ENCODE measurements at places on chromosomes 12 and 14.

DNA sequence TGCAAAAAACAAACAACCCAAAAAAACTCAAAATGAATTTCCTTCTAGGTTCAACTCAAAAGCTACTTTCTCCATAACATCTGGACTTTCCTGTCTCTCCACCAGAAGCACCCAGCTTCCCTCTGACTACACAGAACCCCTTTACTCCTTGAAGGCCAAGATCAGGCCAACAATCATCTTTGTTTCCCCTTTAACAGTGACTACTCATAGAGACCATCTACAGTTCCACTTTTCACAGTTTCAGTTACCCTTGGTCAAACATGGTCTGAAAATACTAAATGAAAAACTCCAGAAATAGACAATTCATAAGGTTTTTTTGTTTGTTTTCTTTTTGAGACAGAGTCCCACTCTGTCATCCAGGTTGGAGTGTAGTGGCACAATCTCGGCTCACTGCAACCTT is 11.8 kb downstream of the GCH1 start:
- H3K4me1 ChIP-seq = peaks cover 10% of the 10 kb centered on the region
- no peaks in the 10 kb centered on the region for H3K36me3 ChIP-seq
- H3K4me3 ChIP-seq = no peak overlapping the region
- no peak for DNase-seq
- H3K27ac ChIP-seq = no peak overlapping the region

DNA sequence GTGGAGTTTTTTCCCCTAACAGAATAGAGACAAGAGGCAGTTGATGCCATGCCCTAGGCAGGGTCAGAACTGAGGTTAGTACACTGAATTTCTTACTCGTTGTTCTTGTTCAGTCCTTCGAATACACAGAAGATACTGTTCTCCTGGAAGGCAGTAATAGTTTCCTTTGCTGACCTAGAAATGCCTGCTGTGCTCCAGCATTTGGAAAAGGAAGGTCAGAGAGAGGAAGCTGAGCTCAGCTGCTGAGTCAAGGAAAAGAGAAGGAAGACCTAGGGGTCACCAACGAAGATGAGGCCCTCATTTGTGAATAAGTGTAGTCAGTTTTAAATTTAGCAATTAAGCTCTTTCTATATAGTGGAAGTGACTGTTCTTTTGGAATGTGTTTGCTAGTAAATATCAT is 100.1 kb downstream of the CRADD start:
- H3K27me3 ChIP-seq = no peaks in the 10 kb centered on the region
- H3K27ac ChIP-seq = peak overlapping the region; percentile 75
- no peak overlapping the region for H3K4me3 ChIP-seq
- peaks cover 13% of the 10 kb centered on the region for H3K4me1 ChIP-seq
- no peaks in the 10 kb centered on the region for H3K36me3 ChIP-seq

- H3K4me1 ChIP-seq = peaks cover 17% of the 10 kb centered on the region
- H3K36me3 ChIP-seq = no peaks in the 10 kb centered on the region
- peak overlapping the region; percentile 32 for H3K4me3 ChIP-seq
- peak overlapping the region; percentile 43 for H3K27ac ChIP-seq
These were observed 36.4 kb upstream of the STON2 start for GRCh38 chr14:81436296-81437138.

DNA sequence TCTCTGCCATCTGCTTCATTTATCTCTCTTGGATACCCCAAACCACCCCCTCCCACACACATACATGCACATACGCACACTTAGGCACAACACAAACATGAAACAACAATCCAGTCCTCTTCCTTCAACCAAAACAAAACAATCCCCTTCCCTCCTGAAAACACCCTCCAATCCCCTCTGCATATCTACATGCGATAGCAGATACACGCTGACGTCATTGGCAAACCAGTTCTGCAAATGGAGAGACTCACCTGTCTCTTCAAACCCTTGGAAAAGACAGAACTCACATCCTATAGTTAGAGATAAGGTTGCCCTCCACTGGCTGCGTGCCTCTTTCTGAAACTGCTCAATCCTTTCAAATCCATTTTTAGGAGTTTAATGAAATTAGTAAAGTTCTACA is 37.2 kb upstream of the RMST start:
- no peak overlapping the region for H3K4me3 ChIP-seq
- H3K36me3 ChIP-seq = no peaks in the 10 kb centered on the region
- no peak overlapping the region for H3K27ac ChIP-seq

- H3K27ac ChIP-seq = no peak overlapping the region
- H3K4me3 ChIP-seq = no peak overlapping the region
- no peaks in the 10 kb centered on the region for H3K27me3 ChIP-seq
- no peaks in the 10 kb centered on the region for H3K36me3 ChIP-seq
- H3K4me1 ChIP-seq = no peaks in the 10 kb centered on the region
- peak; percentile 21 for DNase-seq
These were observed 1089.1 kb downstream of the SLC6A15 start for GRCh38 chr12:83823386-83824045.

DNA sequence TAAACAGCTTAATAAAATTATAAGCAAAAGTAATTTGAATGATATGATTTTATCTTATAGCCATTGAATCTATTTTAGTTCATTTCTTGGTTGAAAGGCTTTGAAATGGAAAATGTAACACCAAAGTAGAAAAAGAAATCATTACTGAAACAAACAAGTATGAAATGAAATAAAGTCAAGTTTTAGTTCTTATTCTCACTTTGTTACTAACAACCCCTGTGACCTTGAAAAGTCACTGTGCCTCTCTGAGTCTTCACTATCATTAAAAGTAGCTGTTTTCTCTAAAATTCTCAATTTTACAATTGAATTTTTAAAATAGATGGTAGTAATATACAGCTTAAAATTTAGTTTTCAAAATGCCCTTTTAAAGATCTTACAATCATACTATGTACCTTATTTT is 32.4 kb upstream of the SLC17A8 start:
- H3K27me3 ChIP-seq = no peaks in the 10 kb centered on the region
- H3K4me3 ChIP-seq = no peak overlapping the region
- DNase-seq = no peak
- no peak overlapping the region for H3K27ac ChIP-seq

DNA sequence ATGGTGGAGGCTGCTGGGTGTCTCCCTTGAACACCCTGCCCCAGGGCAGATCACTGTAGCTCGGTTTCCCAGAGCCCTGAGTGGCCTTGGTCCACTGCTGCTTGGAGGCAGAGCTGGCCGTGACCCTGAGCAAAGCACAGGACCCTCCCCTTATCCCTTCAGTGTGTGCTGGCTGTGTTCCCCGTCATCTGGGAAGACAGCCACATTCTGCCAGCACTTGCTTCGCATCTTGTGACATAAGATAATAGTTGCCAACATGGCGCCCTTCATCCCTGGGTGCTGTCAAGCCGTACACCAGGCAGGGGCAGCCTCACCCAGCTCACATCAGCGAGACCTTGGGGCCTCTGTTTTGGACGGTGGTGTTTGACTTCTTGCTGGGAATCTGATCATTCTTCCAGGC is 12.1 kb upstream of the ALDH2 start:
- no peak overlapping the region for H3K27ac ChIP-seq
- H3K36me3 ChIP-seq = no peaks in the 10 kb centered on the region
- DNase-seq = no peak
- no peaks in the 10 kb centered on the region for H3K27me3 ChIP-seq
- H3K4me1 ChIP-seq = peaks cover 9% of the 10 kb centered on the region

- H3K4me1 ChIP-seq = peaks cover 25% of the 10 kb centered on the region
- H3K27ac ChIP-seq = peak overlapping the region; percentile 92
- H3K27me3 ChIP-seq = no peaks in the 10 kb centered on the region
- H3K4me3 ChIP-seq = peak overlapping the region; percentile 96
- no peaks in the 10 kb centered on the region for H3K36me3 ChIP-seq
These were observed 629 bp downstream of the LETMD1 start for GRCh38 chr12:51048661-51049251.

- no peak overlapping the region for H3K4me3 ChIP-seq
- DNase-seq = no peak
- H3K36me3 ChIP-seq = no peaks in the 10 kb centered on the region
- no peak overlapping the region for H3K27ac ChIP-seq
- no peaks in the 10 kb centered on the region for H3K27me3 ChIP-seq
- no peaks in the 10 kb centered on the region for H3K4me1 ChIP-seq
These were observed 322.0 kb downstream of the AACS start for GRCh38 chr12:125387206-125387605.

DNA sequence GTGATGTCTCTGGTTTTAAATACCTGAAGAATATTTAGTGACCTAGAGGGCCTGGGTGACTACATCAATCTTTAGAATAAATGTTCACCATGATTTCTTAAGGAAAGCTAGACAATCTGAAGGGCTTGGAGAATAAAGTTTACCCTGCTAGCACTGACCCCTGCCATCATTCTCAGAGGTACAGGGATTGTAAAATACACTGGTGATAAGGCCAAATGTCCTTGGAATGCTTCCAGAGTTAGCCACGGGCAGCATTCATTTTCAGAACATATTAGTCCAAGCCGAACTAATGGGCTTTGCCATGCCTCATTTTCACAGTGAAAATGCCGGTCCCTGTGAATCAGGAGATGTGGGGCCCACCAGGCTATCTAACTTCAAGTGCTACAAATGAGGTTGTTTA is 1381.7 kb upstream of the SEL1L start:
- no peak overlapping the region for H3K27ac ChIP-seq
- no peak for DNase-seq
- no peaks in the 10 kb centered on the region for H3K27me3 ChIP-seq
- no peaks in the 10 kb centered on the region for H3K36me3 ChIP-seq
- no peak overlapping the region for H3K4me3 ChIP-seq
- no peaks in the 10 kb centered on the region for H3K4me1 ChIP-seq

DNA sequence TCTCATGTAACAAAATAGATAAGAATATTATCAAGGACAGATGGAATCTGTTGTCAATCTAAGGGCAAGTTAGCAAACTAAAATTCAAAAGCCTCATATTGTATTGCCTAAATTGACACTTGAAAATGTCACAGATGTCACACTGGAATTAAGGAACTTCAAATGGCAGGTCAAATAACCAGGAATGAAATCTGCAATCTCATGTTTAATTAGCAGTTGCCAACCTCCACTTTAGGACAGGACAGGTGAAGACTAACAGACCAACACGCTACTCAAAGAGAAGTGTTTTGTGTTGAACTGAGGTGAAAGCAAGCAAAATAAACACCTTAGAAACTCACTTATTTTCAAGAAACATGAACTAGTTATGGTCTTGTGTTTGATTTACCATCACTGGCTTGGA is 11.1 kb downstream of the KIF21A start:
- DNase-seq = no peak
- H3K27me3 ChIP-seq = no peaks in the 10 kb centered on the region
- no peaks in the 10 kb centered on the region for H3K36me3 ChIP-seq
- H3K4me3 ChIP-seq = no peak overlapping the region

DNA sequence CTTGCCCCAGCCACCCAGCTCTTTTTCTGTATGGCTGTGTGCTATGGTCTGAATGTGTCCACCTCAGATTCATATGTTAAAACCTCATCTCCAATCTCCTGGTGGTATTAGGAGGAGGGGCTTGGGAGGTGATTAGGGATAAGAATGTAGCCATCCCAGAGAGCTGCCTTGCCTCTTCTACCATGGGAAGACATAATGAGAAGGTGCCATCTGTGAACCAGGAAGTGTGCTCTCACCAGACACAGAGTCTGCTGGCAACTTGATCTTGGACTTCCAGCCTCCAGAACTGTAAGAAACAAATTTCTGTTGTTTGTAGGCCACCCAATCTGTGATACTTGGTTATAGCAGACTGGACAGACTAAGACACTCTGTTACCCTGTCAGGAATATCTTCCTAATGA is 22.8 kb upstream of the JPH4 start:
- no peak for DNase-seq
- no peaks in the 10 kb centered on the region for H3K4me1 ChIP-seq
- H3K36me3 ChIP-seq = no peaks in the 10 kb centered on the region
- H3K27me3 ChIP-seq = no peaks in the 10 kb centered on the region
- no peak overlapping the region for H3K27ac ChIP-seq
- H3K4me3 ChIP-seq = no peak overlapping the region

GRCh38 chr12:111221062-111222026 is 147.6 kb downstream of the PHETA1 start:
- H3K4me3 ChIP-seq = no peak overlapping the region
- no peak overlapping the region for H3K27ac ChIP-seq
- peaks cover 19% of the 10 kb centered on the region for H3K27me3 ChIP-seq
- no peaks in the 10 kb centered on the region for H3K36me3 ChIP-seq
- no peak for DNase-seq
- no peaks in the 10 kb centered on the region for H3K4me1 ChIP-seq

GRCh38 chr12:6827437-6827911 is 733 bp upstream of the P3H3 start:
- no peak overlapping the region for H3K4me3 ChIP-seq
- peak overlapping the region; percentile 81 for H3K27ac ChIP-seq
- DNase-seq = peak; percentile 82
- peaks cover 29% of the 10 kb centered on the region for H3K4me1 ChIP-seq
- H3K27me3 ChIP-seq = peaks cover 57% of the 10 kb centered on the region
- no peaks in the 10 kb centered on the region for H3K36me3 ChIP-seq

DNA sequence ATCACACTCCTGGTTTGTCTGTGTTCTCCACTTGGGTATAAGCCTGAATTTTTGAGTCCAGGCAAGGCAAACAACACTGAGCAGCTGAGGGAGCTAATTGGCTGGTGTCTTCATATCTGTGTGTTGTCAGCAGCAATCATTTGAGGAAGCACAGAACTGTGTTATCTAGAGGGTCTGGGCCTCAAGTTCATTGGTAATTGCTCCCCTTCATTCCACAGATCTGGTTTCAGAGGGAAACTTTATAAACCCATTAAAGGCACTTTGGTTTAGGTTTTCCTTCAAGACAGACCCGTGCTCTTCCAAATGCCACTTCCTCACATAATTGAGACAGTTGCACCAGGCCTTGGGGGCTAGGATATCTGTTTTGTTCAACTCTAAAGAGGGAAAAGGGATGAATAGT is 5.6 kb downstream of the DACT1 start:
- H3K27ac ChIP-seq = no peak overlapping the region
- H3K36me3 ChIP-seq = no peaks in the 10 kb centered on the region
- peaks cover 11% of the 10 kb centered on the region for H3K27me3 ChIP-seq
- DNase-seq = no peak
- no peak overlapping the region for H3K4me3 ChIP-seq

DNA sequence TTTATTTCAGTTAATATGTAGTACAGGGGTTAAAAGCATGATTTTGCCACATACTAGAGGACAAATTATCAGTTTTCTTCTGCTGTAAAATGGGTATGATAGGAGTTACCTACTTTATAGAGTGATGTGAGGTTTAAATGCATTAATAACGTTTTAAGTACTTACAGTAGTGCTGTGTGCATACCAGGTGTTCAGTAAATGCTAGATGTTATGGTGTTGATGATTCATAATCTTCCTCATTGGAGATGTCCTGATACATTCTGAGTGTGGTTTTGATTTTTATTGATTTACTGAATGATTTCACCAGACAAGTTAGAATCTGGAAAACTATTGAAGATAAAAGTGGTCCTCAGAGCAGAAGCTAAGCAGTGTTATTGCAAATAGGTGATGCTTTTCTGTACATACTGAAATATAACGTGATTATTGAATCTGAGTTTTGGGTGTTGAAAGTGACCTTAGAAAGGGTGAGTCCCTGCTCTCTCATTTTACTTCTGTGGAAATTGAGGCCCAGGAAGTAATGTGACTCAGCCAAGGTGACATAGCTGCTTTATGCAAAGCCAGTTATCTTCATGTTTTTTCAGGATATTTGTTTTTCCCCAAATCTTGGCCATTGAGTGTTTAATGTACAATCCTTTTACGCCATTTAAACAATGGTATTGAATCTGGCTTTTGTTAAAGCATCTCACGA is 54.7 kb downstream of the VRK1 start:
- DNase-seq = no peak
- H3K36me3 ChIP-seq = no peaks in the 10 kb centered on the region
- H3K4me3 ChIP-seq = no peak overlapping the region

- DNase-seq = no peak
- H3K27ac ChIP-seq = peak overlapping the region; percentile 6
- H3K27me3 ChIP-seq = no peaks in the 10 kb centered on the region
- H3K4me3 ChIP-seq = no peak overlapping the region
- H3K36me3 ChIP-seq = no peaks in the 10 kb centered on the region
These were observed 19.8 kb downstream of the HVCN1 start for GRCh38 chr12:110669193-110669502.
